ENCODE measurements at places on chromosomes 11 and 22.

DNA sequence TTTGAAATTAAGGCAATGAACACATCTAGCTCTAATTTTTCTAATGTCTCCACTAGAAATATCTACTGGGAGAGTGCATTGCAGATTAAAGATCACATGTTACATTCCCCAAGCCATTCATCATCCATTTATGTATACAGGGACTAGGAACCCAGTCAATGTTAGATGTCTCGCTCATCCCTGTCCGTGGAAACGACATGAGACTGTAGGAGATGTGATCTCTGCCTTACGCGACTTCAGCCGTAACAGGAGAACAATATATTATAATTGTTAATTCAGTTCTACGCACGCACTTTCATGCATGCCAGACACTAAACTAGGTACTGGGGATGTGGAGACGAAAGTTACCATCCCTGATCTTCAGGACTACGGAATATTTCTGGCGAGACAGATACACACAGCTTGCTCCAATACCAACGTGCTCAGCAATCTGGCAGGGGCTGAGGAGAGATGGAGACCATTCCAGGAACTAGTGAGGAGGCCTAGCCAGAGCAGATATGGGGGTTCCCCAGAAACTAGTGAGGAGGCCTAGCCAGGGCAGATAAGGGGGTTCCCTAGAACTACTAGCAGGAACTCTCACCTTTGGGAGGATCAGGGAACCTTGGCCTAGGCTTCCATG, 706 bp downstream of the DCPS start:
- DNase-seq: no peak

DNA sequence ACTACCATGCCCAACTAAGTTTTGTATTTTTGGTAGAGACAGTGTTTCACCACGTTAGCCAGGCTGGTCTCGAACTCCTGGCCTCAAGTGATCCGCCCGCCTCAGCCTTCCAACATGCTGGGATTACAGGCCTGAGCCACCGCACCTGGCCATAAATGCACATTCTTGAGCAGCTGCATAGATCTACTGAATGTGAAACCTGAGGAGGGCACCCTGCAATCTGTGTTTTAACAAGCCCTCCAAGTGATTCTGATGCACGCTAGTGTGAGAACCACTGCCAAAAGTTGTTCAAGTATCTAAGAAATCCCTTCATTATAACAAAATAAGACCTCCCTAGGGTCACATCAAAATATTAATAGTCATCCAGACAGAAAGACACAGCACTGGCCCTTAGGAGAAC, 89.3 kb downstream of the RDX start:
- no peak for DNase-seq

- DNase-seq: no peak
Measured at GRCh38 chr22:22010358-22010757, 27.8 kb upstream of the TOP3B start.

- DNase-seq: no peak
Measured at GRCh38 chr11:86013713-86014112, 55.2 kb downstream of the PICALM start.

GRCh38 chr11:119491753-119492510, 69.0 kb upstream of the THY1 start:
- DNase-seq: no peak

DNA sequence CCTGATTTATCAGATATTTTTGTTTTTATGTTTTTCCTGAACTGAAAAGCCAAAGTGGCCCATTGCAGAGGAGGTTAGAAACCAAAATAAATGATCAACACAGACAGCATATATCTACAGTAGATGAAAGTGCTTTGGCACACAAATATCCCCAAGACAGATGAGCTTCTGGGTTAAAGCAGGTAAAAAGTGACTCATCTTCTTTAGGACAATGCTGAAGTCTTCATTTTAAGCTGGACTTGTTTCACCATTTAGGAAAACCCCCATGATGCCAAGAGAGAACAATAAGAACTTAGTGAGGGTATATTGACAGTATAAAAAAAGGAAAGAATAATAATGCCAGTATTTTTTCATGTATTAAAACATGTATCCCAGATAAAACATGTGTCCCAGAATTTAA, 100.8 kb upstream of the OR9G4 start:
- DNase-seq: no peak

GRCh38 chr11:87528752-87529151, 491.0 kb downstream of the TMEM135 start:
- no peak for DNase-seq

GRCh38 chr11:123304828-123305466, 109.9 kb upstream of the CLMP start:
- DNase-seq: no peak

DNA sequence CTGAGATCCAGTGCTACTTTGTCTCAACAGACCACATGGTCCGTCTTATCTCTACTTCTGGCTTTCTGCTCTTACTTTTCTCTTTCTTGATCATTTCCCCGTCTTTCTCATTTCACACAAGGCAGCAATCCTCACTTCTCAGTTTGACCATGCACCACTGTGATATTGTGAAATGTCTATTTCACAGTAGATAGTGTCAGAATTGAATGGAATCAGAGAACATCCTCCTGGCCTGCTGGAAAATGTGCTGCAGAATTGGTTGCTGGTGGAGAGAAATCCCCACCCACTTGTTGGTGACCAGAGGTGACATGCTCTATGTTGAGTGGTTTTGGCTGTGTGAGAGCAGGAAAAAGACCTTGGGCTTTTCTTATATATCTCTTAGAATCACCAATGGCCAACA, 57.8 kb upstream of the RCN1 start:
- no peak for DNase-seq

GRCh38 chr11:88950975-88951374, 114.8 kb downstream of the GRM5 start:
- DNase-seq: no peak

DNA sequence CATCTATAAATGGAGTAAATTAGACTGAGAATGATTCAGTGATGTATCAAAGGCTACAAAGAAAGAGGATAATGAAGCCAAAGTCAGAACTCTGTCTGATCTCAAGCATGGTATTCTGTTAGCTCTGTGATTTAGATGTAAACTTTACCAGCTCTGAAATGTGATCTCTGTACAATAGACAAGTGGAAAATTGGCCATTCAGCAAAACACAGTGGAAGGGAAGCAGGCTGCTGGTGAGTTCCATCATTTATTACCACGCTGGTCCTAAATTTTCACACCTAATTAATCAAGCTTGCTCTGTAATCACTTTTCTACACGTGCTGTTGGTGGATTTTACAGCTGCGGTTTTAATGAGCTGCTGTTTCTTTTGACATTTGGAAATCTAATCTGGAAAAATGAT, 145.1 kb upstream of the OPCML start:
- no peak for DNase-seq

All from activated CD4-positive, CD25-positive, alpha-beta regulatory T cell (primary cell).